Pons (tissue), 1 donor: ENCODE measurements at places on chromosomes 5 and 9.

DNA sequence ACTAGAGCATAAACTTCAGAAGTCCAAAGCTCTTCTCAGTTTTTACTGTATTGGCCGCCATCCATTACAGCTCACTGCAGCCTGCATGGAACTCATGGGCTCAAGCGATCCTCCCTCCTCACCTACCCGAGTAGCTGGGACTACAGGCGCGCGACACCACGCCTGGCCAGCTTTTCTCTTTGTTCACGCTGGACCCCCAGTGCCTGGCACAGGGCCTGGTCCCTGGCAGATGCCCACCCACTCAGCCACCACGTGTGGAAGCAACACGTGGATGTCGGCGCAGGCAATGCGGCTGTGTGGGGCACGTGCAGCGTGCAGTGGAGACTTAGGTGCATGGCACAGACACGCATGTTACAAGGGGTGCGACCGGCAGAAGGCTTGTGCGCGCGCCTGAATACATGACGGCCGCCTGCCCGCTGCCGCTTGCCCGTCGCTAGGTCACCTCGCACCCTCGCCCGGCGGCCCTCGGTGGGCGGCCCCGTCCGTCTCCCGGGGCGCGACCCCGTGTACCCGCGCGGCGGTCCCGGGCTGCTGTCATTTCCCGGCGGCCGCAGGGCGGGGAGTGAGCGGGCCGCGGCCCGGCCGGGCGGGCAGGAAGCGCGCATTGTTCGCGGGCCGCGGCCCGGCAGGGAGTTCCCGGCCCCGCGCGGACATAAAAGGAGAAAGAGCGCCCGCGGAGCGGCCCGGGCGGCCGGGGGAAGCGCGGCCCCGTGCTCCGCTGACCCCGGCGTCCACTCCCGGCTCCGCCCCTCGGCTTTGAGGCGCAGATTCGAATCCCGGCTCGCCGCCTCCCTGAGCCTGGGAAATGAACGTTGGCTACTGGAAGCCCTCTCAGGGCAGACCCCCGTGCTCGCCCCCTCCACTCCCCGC lies 24.1 kb upstream of the PTGS1 start:
- DNase-seq, result no peak

DNA sequence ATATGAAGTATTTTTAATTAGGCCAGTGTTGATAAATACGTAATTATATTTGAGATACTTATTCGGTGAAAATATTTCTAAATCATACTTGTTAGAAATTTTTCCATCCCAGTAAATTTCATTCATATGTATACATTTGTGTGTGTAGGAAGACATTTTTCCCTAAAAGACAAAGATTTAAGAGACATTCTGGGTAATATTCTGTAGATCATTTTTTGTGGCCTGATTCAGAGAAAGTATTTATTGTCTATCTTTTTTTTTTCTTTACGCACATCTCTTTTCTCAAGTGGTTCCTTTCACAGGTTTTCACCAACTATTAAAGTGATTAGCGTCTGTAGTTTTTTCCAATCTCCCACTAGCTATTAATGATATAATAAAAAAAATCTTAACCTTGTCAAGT lies 224.1 kb downstream of the MEF2C start:
- DNase-seq, result peak; percentile 39

DNA sequence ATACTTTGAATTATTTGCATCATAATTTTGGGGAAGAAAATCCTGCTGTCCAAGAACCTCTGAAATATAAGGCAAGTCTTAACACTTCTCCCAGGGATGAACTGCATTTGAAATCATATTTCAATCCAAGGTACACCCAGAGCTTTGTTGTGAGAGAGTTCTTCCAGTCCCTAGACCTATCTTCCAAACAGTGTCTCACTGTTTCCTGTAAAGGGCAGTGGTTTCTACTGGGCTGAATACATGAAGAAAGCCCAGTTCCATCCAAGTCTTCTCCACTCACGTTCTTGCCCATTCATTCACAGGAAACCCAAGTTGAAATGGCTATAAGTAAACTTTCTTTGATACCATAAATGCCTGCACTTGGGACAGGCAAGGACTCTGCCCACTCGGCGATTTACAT lies 108.3 kb upstream of the LHFPL2 start:
- no peak for DNase-seq

GRCh38 chr9:123509646-123510045 lies 153.6 kb downstream of the CRB2 start:
- no peak for DNase-seq

DNA sequence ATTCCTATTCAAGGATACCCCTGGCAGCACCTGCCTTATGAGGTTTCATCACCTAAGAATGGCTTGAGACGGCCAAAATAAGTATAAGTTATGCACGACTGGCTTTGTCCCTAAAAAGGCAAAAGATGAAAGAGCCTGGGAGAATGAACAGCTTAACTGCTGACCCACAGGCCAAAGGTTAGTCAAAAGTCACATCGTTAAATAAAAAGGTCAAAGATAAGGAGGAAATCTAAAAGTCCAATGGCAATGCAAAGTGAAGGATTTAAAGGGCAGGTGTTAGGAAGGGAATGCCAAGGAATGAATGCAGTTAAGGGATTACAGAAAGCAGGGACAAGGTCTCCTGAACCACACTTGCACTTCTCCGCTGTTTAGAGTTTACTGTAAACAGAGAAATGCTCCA lies 5.6 kb downstream of the TAL2 start:
- no peak for DNase-seq

DNA sequence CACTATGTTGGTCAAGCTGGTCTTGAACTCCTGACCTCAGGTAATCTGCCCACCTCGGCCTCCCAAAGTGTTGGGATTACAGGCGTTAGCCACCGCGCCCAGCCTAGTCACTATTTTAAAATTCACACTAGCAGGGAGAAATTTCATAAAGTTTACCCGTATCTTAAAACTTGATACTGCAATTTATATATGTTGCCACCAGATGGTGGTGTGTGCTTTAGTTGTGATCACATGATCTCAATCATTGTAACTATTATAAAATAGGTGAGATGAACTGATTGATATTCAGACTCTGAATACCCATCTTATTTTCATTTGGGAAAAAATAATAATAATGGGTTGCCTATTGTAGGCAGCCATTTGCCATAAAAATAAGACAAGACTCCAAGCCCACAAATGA lies 1330.4 kb upstream of the WWC1 start:
- no peak for DNase-seq

GRCh38 chr5:35032356-35032755 lies 15.4 kb downstream of the AGXT2 start:
- no peak for DNase-seq

- peak; percentile 12 for DNase-seq
These were observed 556.5 kb upstream of the SEMA6A start for GRCh38 chr5:117131048-117131679.

- peak; percentile 52 for DNase-seq
These were observed 28.4 kb upstream of the GADD45G start for GRCh38 chr9:89576404-89576839.

GRCh38 chr5:139149477-139150199 lies 48.5 kb downstream of the SIL1 start:
- DNase-seq, result no peak

- no peak for DNase-seq
These were observed 145.7 kb upstream of the TRIM32 start for GRCh38 chr9:116541402-116541801.

DNA sequence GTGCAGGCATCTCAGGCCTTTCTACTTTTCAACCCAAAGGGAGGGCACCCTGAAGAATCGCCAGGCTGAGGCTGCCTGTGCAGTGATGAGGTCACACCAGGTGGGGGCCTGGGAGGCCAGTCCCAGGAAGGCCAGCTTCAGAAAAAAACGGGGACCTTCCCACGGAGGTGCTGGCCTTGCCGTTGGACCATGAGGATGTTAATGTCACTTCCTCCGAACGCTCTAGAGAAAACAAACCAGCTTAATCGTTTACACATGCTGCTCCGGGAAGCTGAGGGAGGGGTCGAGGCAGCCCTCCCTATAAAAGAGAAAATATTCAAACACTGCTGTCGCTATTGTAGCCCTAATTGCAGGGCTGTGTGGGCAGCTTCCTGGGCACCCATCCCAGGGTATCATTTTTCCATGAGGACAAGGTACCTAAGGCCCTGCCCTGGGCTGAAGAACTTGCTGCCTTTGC lies 27.0 kb downstream of the PTGES start:
- no peak for DNase-seq

DNA sequence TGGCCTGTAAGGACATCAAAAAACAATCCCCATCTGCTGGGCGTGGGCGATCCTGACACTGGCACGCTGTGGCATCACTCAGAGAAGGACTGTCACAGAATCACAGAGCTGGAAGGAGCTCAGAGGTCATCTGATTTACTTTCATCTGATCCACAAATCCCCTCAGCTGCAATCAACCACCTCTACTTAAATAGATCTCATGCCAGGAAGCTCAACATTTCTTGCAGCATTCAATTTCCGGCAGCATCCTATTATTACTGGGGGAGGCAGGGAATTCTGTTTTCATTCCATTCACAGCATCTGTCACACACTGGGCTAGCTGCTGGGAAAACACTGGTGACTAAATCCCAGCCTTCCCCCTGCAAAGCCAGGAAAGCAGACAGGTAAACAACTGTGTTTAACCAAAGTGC lies 38.3 kb downstream of the RETREG1 start:
- DNase-seq, result peak; percentile 87

DNA sequence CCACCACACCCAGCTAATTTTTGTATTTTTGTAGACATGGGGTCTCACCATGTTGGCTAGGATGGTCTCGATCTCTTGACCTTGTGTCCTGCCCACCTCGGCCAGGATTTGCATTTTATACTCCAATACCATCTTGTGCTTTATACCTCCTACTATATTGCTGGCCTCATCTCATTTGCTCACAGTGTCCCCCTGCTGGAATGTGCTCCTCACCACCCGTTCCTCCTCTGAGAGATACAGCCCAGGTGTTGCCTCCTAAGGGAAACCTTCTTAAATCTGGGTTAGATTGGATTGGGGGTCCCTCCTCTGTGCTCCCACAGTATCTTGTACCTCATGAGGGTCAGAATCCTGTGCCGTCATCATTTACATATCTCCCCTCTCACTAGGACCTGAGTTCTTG lies 131.7 kb downstream of the PAPPA start:
- DNase-seq, result no peak

- DNase-seq, result peak; percentile 89
These were observed 14.4 kb downstream of the CKMT2 start for GRCh38 chr5:81247441-81247972.

GRCh38 chr5:58937031-58937681 lies 354.3 kb downstream of the RAB3C start:
- no peak for DNase-seq

- DNase-seq, result no peak
These were observed 819.4 kb downstream of the NR2F1-AS1 start for GRCh38 chr5:92761585-92761984.

- no peak for DNase-seq
These were observed 114.3 kb upstream of the CDH18 start for GRCh38 chr5:20102293-20102692.

GRCh38 chr9:74443036-74443750 lies 53.9 kb upstream of the RORB start:
- DNase-seq, result no peak

- peak; percentile 40 for DNase-seq
These were observed 20.2 kb downstream of the SIL1 start for GRCh38 chr5:139177809-139178588.

DNA sequence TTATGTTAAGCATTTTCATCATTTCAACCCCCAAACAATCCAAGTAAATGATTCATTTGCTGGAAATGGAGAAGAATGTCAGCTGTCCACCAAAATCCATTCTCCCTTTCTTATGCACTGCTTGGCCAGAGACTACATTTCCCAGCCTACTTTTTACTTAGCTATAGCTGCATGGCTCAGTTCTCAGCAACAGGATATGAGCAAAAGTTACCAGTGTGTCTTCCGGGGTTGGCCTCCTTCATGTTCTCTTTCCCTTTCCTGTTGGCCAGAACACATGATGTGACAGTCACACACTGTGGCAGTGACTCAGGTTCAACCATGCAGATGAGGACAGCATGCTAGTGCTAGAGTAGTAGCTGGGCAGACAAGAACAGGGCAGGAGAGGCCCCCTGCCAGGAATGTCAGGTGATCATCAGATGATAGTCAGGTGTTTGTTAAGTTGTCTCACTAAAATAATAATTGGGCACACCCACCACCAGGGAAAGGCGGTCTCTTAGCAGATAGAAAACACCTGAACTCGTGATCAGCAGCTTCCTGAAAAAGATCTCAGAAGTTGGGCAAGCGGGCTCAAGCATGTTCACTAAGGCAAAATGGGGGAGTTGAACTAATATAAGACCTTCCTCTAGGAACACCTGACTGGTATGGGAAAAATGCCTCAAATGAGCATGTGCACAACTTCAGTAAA lies 12.2 kb downstream of the GPR150 start:
- no peak for DNase-seq

DNA sequence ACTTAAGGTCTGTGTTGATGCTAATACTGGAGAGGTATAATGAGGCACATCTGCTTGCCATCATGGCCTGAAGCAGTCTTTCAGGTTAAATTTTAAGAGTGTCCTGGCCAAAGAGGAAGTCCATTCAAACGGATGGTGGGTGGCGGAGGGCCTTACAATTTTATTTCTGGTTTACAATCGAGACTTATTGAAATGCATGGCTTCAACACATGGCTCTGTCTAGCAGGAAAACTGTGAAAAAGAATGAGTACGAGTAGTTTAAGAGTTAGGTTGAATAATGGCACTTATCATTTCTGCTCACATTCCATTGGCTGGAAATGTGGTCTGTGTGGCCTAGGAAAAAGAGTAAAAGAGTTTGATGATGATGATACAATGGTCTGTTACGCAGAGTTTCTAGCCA lies 42.1 kb downstream of the LRRC70 start:
- no peak for DNase-seq

DNA sequence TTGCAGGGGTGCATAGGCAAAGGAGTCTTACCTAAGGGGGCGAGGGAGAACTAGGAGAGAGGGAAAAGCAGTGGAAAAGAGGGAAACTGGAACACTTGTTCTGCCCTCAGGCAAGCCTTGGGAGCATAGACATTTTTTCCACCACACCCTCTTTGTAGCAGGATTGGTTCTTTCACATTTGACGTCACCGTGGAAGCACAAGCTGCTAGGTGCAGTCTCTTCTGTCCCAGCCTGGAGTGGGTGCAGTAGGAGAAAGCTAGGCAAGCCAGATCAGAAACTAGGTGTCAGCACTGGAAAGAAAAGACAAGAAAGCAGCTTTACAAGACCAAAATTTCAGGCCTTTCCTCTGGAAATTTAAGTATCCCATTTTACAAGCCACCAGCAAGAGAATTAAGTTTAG lies 440.4 kb downstream of the EFNA5 start:
- DNase-seq, result no peak

GRCh38 chr5:103444333-103445038 lies 118.1 kb downstream of the NUDT12 start:
- no peak for DNase-seq

DNA sequence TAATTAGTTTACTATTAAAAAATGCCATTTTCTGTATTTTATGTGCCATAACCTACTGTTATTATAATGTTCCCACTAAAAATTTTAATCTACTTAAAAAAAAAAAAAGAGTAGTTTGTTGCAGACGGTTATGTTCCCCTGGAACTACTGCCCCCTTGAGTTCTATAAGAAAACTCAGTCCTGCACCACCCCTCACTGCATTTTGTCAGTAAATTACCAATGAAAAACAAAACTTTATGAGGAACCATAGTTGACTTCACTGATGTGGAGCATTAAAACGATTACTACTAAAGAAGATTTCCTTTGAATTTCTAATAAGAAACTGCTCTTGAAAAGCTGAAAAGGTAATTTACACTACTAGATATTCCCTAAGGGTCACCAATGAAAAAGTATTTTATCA lies 288.7 kb downstream of the FBXL17 start:
- DNase-seq, result no peak
